NCI-H1436 treated with DMSO at 0.1 percent for 48 hours (cell line): ENCODE measurements at places on chromosomes 2 and 18.

- DNase-seq: no peak
Observed at GRCh38 chr2:38263293-38263692, 113.8 kb downstream of the ATL2 start.

DNA sequence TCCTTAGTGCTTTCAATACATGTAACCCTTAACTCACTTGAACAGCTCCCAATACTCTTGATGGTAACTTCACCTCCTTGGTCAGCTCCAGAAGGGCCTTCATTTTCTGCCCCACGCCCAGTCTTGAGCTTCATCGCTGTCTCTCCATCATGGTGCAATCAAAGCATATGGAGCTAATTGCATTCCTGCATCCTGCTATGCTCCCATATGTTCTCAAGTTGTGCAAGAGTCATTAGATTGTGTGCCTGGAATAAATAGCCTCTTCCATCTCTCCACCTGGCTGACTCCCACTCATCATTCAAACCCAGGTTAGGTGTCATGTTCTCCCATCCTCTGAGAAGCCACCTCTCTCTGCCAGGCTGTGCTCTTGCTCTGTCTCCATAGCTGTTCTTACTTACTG, 364.5 kb upstream of the RGPD4 start:
- no peak for DNase-seq

GRCh38 chr18:46294318-46294717, 190.1 kb downstream of the HAUS1 start:
- no peak for DNase-seq

DNA sequence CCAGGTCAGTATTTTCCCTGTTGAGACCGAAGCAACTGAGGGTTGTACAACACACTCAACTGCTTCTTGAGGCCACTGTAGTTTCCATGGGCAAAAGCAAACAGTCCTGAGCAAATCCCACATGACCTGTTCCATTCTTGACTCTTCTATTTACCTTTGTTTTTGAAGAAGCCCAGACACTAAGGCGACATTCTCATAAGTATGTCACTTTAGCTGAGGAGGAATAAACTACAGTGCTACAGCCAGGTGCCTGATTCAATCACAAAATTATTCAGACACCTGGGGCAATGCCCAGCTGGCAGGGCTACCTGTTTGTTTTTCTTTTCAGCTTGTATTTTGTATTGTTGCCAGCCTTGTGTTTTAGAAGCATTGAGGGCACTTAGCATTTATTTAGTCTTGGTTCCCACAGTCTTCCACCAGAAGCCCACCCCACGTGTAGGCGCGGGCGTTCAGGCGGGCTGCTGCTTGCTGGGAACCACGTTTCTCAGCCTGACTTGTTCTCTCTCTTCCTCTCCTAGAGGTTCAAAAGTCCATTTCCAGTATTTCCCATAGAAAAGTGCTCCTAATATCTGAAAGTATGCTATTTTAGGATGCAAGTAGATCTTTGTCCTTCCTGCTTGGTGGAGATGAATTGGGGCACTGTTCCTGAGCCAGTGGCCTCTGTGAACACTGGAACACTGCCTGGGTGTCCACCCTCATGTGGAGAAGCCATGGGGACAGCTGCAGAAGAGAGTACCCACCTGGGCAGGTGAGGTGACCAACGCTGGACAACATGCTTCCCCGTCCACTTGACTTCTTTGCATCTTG, 99.0 kb upstream of the COPS8 start:
- peak; percentile 69 for DNase-seq

- DNase-seq: no peak
Observed at GRCh38 chr18:32441533-32441932, 29.1 kb downstream of the GAREM1 start.
